ENCODE measurements at places on chromosomes 7 and 10. TPM values are rescaled to one million over a fixed set of nuclear protein-coding genes. Genes with fewer than 3 reads are reported as not detected.

DNA sequence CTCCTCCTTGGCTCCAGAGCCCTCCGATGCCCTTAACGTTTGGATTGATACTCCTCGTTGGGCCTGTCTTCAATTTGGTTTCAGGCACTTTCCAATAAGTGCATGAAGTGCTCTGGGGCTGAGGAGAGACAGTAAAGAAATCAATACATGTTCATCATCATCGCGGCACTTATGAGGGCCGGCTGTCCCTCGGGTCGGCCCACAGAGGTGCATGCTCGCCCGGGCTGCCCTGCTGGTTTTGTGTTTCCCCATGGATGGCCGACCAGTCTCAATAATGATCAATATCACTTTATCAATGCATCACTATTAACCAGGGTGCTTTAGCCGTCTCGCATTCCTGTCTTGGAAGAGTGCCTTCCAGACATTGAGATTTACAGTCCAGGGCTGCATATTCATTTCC is 154.2 kb downstream of the EBF3 start:
- DNase-seq = no peak

- DNase-seq = no peak
Measured at GRCh38 chr10:114545071-114545470, 113.0 kb downstream of the ABLIM1 start.

GRCh38 chr7:108794466-108794865 is 224.8 kb downstream of the DNAJB9 start:
- no peak for DNase-seq

DNA sequence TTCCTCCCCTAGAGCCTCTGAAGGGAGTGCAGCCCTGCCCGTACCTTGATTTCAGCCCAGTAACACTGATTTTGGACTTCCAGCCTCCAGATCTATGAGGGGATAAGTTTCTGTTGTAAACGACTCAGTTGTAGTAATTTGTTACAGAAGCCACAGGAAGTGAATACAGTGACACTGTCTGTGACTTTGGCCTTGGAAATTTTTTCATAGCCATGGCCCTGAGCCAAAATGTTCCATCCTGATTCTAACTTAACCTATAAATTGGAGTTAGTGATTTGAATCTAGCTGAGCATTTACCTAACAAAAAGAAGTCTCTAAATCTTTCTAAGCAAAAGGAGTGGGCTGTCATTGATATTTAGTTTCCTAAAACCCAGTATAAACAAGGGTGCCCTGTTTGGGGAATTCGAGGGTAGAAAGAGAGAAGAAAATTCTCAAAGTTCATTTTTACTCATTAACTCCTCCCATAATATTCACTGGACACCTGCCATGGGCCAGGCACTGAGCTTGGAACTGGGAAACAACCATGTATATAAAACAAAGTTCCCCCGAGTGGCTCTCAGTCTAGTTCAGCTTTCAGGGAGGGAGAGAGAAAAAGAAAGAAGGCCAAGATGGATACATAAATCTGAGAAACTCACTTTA is 162.3 kb downstream of the SKIDA1 start:
- no peak for DNase-seq

DNA sequence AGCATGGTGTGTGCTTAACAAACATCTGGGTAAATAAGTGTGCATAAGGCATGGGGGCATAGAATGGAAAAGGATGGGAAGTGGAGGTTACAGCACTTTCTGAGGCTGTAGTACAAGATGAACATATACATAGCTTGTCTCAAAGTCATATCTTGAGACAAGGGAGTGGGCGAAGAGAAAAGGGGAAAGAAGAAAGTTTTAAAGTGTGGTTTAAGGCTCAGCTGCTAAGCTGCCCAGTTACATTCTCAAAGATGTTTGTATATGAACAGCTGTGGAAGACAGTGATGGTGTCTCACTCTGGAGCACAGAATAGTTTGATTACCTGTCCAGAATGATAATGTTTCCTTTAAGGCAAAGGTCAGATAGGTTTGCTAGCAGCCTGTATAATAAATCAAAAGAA is 61.9 kb upstream of the LANCL2 start:
- DNase-seq = no peak

- DNase-seq = no peak
Measured at GRCh38 chr10:54993148-54993547, 192.1 kb upstream of the PCDH15 start.

GRCh38 chr10:126223512-126224067 is 164.7 kb downstream of the ADAM12 start:
- DNase-seq = no peak

GRCh38 chr10:3800586-3800985 is 15.6 kb upstream of the KLF6 start:
- DNase-seq = no peak

DNA sequence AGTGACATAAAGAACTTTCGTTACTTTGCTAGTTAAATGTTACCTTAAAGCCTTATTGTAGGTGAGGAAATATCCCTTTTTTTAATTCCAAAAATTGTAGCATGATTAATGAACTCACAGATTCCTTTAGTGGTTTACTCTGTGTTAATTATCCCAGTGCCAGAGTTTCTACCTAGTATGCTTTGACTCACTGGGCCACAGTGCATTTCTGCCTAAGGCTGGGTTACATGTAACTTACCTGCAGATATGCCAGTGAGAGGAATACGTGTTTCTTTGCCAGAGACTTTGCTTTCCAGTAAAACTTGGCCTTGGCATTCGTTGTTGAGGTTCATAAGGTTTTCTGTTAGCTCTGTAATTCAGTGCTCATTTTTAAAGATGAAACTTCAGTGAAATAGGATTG is 380.8 kb upstream of the LRGUK start:
- DNase-seq = no peak

DNA sequence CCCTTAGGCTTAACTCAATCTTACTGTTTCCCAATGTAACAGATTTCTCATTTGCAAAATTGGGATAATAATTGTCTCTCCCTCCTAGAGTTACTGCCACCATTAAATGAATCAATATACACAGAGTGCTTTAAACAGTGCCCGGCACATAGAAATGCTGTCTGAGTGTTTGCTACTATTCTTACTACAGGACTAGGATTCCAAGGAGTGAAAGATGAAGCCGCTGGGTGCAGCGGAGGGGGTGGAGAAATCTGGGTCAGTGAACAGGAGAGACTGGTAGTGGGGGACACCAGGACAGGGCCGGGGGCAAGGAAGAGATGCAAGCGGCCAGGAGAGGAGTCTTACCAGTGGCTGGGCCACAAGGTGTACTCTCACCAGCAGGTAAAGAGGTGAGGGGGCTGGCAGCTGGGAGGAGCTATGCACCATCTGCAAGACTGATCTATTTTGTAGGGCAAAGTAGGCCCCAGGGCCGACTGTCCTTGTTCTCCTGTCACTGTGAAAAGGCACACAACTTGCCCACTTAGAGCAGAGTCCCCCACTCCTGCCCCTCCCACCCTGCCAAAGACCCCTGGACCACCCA is 18.5 kb upstream of the PRRT4 start:
- DNase-seq = no peak

- DNase-seq = no peak
Measured at GRCh38 chr10:100739517-100740368, 5.6 kb upstream of the PAX2 start.

- no peak for DNase-seq
Measured at GRCh38 chr10:3778692-3779157, 6.3 kb downstream of the KLF6 start.

DNA sequence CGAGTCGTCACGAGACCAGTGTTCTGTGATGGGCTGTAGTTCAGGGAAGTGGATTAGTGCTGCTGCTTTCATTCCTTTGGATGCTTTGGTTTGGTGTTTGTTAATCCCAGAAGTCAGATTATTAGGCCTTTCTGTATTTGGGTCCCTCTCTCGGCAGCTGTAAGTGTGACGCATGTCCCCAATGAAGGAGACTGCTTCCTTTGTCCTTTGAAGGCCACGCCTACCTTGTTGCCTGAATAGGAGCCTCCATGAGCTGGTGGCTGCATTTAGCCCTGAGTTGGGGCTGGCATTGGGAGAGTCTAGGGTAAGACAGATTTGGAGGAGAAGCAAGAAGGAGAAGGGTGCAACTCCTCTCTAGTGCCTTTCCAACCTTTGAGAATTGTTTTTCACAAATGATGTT is 34.5 kb downstream of the DOCK1 start:
- no peak for DNase-seq

- DNase-seq = no peak
Measured at GRCh38 chr7:3439333-3440030, 138.4 kb downstream of the SDK1 start.

DNA sequence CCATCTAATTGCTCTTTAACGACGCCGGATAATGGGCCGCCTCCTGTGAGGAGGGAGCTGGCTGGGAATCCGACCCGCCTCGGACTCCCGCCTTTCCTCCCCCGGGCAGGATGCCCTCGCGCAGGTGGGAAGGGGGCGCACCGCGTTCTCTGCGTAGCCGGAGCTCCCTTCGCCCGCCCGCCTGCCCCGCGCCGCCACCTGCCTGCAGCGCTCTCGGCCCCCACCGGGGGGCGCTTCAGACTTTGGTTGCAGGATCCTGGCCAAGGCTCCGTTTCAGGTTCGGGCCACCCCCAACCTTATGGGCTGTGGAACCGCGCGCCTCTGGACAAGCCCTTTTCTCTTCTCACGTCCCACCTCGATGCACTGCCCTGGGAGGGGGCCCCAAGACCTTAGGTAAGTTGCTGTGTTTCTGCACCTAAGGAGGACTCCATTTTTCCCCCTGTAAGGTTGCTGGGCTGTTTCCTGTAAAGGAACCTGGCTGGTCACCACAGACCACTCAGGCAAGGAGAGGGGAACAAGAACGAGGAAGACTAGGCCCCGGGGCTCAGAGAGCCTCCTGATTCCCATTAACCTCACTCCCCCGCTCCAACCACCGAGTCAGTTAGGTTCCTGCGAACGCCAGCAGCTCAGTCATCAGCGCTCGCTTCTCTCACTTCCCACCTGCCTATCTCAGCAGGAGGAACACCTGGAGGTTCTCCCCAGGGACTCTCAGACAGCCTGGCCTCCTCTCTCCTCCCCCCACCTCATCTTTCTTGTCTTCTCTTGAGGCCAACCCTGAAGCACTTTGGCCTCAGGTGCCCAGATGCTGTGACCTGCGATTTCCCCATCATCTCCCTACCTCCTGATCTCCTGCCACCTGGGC is 11.3 kb upstream of the KAZALD1 start:
- DNase-seq = peak; percentile 73

DNA sequence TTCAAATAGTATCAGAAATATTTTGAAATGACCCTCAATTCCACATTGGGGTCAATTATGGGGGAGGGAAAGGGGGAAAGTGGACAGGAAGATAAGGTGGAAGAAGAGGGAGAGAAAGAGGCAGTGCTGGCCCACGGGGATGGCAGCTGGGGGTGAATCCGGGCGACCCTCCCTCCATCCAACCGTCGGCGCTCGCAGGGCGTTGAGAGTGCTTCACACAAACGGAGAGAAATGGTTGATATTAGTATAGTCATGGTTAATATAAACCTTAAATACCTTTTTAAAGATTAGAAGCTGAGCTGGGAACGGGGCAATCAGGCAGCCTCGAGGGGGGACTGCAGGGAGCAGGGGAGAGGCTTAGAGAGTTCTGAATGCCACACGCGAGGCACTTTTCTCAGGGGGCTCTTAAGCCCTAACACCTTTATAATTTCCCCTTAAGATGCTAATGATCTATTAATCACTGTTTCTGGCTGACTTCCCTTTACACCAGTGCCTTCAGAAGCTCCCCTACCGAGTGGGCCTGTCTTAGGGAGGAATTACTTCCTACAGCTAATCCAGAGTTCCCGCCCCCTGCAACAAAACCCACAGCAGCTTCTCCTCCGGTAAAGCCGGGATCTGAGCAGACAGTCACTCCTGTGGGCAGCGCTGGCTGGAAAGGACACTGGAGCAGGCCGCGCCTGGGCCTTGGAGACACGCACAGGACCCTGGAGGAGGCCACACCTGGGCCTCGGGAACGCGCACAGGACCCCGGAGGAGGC is 39.5 kb downstream of the PRKAG2 start:
- no peak for DNase-seq

- no peak for DNase-seq
Measured at GRCh38 chr7:33192695-33193291, 63.4 kb downstream of the BBS9 start.

DNA sequence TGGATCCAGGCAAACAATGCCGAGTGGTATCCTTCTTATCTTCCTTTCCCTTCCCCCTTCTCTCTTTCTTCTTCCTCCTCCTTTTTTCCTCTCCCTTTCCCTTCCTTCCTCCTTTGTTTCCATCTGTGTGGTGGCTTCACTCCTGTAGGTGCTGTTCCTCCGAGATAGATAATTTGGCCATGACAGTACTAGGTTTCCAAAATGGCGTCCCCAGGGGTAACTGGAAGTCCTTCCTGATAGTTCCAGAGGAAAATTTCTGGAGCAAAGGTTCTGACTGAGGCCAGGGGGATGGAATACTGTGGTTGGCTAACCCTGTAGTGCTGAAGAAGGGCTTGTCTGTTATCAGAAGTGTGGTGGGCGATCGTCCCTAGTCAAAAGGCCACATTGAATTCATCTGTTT is 52.5 kb upstream of the CCDC6 start:
- DNase-seq = no peak

- DNase-seq = no peak
Measured at GRCh38 chr7:18693406-18693805, 197.9 kb downstream of the HDAC9 start.

- DNase-seq = no peak
Measured at GRCh38 chr10:106182542-106182941, 982.0 kb downstream of the SORCS1 start.

- DNase-seq = peak; percentile 82
Measured at GRCh38 chr10:114526504-114527238, 122.4 kb upstream of the AFAP1L2 start.

DNA sequence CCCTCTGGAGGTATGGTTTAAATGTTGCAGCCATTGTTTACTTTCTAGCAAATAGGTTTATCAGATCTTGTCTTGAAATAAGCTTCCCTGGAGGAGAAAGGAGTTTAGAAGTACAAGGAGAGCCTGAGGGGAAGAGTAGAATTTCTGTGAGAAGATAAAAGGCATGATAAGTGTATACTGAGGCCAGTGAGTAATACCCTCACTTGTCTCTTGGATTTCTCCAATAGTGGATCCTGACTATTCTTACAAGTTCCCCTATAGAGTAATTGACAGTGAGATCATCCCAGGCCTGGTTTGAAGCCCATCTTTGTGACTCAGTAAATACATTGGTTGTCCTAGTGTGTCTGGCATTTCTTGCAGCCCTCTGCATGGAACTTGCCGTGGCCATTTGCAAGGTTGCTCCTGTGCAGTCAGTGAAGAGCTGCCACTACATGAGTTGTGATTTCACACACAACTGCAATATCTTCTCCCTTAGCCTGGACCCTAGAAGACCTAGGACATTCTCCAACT is 41.6 kb downstream of the CHN2 start:
- no peak for DNase-seq

- DNase-seq = no peak
Measured at GRCh38 chr10:71337219-71337701, 18.2 kb downstream of the SLC29A3 start.

- no peak for DNase-seq
Measured at GRCh38 chr7:99652671-99653070, 27.1 kb downstream of the CYP3A5 start.

- DNase-seq = no peak
Measured at GRCh38 chr10:128956149-128956548, 510.9 kb upstream of the MGMT start.

The CD36 gene
- 0.68 TPM for total RNA-seq

The EN2 gene
- total RNA-seq = not detected

The GRM3 gene
- total RNA-seq = not detected

The MMP21 gene
- not detected for total RNA-seq

The STRIP2 gene
- total RNA-seq = 51.6 TPM

The FKBP9 gene
- 0.79 TPM for total RNA-seq

The ICA1 gene
- 0.18 TPM for total RNA-seq

The PTF1A gene
- not detected for total RNA-seq

The CTAGE8 gene
- total RNA-seq = 0.29 TPM

The PLEKHS1 gene
- not detected for total RNA-seq

The FOXI2 gene
- not detected for total RNA-seq

The TMEM176A gene
- 0.20 TPM for total RNA-seq

The CYP3A4 gene
- 0.11 TPM for total RNA-seq

The SPDYE17 gene
- not detected for total RNA-seq

The MSMB gene
- total RNA-seq = not detected

The NPC1L1 gene
- not detected for total RNA-seq
